Ovary (tissue), 10 donors: ENCODE measurements at places on chromosomes 1 and 21. TPM values are rescaled to one million over a fixed set of nuclear protein-coding genes. Genes with fewer than 3 reads are reported as not detected.

DNA sequence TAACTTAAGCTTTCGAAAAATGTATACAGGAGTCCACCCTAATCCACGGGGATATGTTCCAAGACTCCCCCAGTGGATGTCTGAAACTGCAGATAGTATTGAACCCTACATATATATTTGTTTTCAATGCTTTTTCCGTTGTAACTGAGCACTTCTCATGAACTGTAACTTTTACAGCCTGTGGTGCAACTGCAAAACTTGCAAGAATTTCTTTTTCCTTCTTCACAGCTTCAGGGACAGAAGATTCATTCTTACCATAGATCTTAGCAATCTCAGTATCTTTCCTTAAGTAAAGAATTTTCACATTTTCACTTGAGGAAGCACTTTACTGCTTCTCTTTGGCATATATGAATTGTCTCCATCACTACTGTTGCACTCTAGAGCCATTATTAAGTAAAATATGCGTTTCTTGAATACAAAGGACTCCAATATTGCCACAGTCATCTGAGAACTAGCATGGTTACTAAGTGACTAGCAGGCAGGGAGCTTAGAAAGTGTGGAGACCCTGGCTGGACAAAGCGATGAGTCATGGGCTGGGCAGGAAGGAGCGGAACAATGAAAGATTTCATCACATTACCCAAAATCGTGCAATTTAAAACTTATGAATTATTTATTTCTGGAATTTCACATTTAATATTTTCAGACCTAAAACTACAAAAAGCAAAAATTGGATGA lies 14.1 kb downstream of the DPYD start:
- DNase-seq = no peak

DNA sequence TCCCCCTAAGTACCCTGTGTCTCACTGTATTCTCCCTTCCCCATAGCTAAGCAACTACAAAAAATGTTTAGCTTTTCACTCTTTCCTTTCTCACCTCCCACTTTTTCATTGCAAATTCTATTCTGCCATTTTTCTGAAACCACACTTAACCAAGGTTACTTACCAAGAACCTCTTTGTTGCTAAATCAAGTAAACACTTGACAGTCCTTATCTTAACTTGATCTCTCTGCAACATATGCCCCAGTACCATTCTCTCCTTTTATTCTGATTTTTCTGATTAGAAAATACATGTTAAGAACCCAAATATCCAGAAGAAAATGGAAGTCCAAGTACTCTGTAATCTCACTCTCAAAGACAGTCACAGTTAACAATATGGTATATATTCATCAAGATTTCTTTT lies 16.0 kb downstream of the EVI5 start:
- DNase-seq = no peak

GRCh38 chr1:198927129-198927528 lies 288.3 kb downstream of the PTPRC start:
- no peak for DNase-seq

- no peak for DNase-seq
These were observed 6.0 kb downstream of the AKNAD1 start for GRCh38 chr1:108850929-108851328.

DNA sequence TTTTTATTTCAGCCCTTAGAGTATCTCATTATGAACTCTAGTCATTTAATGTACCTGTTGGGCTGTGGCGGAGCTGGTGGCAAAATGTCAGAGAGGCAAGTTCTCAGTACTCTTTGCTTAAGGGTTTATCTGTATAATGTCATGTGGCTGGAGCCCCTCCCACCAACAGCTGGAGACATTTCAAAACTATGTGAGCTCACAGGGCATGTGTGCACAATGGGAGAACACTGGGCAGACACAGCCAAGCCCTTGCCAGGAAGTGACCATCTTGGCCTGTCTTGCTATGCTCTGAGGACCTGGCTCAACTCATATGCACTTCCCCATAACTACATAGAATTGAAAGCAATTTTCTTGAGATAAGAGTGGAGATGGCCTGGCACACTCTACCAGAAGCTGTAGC lies 296.4 kb downstream of the PTPRU start:
- peak; percentile 4 for DNase-seq

MPL gene
- 2.0 TPM for total RNA-seq

TMEM82 gene
- total RNA-seq = not detected
